Ascending aorta (tissue), 2 donors: ENCODE measurements at places on chromosomes 7 and 10. TPM values are rescaled to one million over a fixed set of nuclear protein-coding genes. Genes with fewer than 3 reads are reported as not detected.

- peaks cover 14% of the 10 kb centered on the region for H3K36me3 ChIP-seq
- no peak overlapping the region for H3K4me3 ChIP-seq
- H3K27me3 ChIP-seq, result no peaks in the 10 kb centered on the region
- H3K4me1 ChIP-seq, result peaks cover 4% of the 10 kb centered on the region
- no peak overlapping the region for H3K27ac ChIP-seq
These were observed 48.6 kb downstream of the FAM20C start for GRCh38 chr7:240887-241421.

GRCh38 chr7:130893441-130893894 lies 159.5 kb upstream of the KLF14 start:
- no peak overlapping the region for H3K4me3 ChIP-seq
- H3K36me3 ChIP-seq, result peaks cover 32% of the 10 kb centered on the region
- no peaks in the 10 kb centered on the region for H3K27me3 ChIP-seq
- peak; percentile 84 for DNase-seq
- peak overlapping the region; percentile 91 for H3K27ac ChIP-seq

- H3K27ac ChIP-seq, result no peak overlapping the region
- H3K4me1 ChIP-seq, result peaks cover under 1% of the 10 kb centered on the region
- DNase-seq, result no peak
- no peaks in the 10 kb centered on the region for H3K36me3 ChIP-seq
- H3K27me3 ChIP-seq, result no peaks in the 10 kb centered on the region
- no peak overlapping the region for H3K4me3 ChIP-seq
These were observed 3.8 kb upstream of the DMTF1 start for GRCh38 chr7:87148332-87148955.

DNA sequence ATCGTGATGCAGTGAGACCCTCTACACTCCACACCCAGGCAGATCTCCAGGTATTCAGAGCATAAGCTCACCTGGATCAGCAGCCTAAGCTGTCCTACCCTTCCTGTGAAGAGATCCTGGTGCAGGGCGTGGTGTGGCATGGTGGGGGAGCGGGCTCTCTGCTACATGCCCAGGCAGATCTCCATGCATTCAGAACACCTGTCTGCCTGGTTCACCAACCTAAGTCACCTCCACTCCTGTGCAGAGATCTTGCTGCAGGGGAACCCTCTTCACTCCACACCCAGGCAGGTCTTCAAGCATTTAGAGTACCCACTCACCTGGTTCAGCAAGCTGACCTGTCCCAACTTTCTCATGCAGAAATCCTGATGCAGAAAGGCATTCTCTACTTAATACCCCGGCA lies 394.4 kb upstream of the SEMA3A start:
- no peaks in the 10 kb centered on the region for H3K4me1 ChIP-seq
- no peaks in the 10 kb centered on the region for H3K27me3 ChIP-seq
- DNase-seq, result no peak
- H3K27ac ChIP-seq, result no peak overlapping the region
- H3K4me3 ChIP-seq, result no peak overlapping the region

- H3K4me1 ChIP-seq, result peaks cover 7% of the 10 kb centered on the region
- no peaks in the 10 kb centered on the region for H3K27me3 ChIP-seq
- no peak overlapping the region for H3K4me3 ChIP-seq
These were observed 53.9 kb downstream of the MINDY4 start for GRCh38 chr7:30824821-30825720.

DNA sequence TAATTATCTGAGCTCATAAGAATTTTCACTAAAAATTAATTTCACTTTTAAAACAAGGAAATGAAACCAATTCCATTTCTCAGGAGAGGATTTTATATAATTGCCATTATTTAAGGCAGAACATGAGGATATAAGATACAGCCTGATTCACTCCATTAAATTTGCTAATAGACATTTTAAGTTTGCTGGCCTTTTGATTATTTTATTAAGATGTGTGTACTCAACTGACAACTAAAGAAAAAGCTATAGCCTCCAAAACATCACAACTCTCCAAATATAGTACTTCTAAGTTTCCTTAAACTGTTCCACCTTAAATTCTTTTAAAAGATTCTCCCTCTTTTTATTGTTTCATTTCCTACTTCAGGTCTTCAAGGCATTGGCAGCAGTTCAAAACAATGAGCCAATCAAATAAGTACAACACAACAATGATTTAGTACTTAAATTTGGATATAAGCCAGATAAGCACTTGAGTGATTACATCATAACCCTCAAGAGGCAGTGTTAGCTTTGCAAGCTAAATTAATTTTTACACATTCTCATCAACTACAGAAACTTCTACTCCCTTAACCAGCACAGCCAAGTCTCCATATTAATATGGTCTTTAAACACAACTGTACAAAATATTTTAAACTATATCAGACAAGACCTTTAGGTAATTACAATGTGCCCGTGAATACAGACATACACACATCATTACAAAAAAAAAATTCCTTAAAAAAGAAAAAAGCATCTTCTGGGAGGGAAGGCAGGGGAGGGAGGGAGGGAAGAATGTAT lies 121.8 kb downstream of the KMT2C start:
- DNase-seq, result no peak
- no peak overlapping the region for H3K4me3 ChIP-seq
- H3K36me3 ChIP-seq, result peaks cover 6% of the 10 kb centered on the region
- H3K27ac ChIP-seq, result no peak overlapping the region
- peaks cover 6% of the 10 kb centered on the region for H3K4me1 ChIP-seq

DNA sequence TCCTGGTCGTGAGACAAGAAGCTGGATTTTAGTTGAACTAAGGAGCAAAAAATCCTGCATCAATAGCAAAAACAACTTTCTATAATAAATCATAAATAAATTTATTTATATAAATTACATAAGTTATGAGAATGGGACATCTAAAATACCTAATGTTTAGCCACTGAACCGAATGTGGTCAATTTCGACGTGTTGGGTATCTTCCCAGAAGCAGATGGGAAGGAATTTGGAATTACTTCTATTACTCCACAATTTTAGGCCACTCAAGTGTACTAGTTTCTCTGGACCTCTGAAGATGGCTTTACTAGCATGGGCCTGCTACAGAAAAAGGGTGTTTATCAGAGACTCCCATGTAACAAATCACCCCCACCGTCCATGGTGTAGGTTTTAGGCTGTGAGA lies 172.0 kb downstream of the PRPF18 start:
- H3K4me3 ChIP-seq, result no peak overlapping the region
- no peaks in the 10 kb centered on the region for H3K4me1 ChIP-seq
- DNase-seq, result no peak
- no peak overlapping the region for H3K27ac ChIP-seq
- H3K36me3 ChIP-seq, result no peaks in the 10 kb centered on the region

GRCh38 chr7:12287901-12288300 lies 76.8 kb downstream of the TMEM106B start:
- DNase-seq, result no peak
- no peaks in the 10 kb centered on the region for H3K36me3 ChIP-seq
- no peak overlapping the region for H3K4me3 ChIP-seq
- no peaks in the 10 kb centered on the region for H3K4me1 ChIP-seq

GRCh38 chr7:137331378-137331777 lies 12.2 kb downstream of the PTN start:
- DNase-seq, result no peak
- no peaks in the 10 kb centered on the region for H3K27me3 ChIP-seq
- no peaks in the 10 kb centered on the region for H3K36me3 ChIP-seq
- H3K4me1 ChIP-seq, result no peaks in the 10 kb centered on the region
- no peak overlapping the region for H3K4me3 ChIP-seq

DNA sequence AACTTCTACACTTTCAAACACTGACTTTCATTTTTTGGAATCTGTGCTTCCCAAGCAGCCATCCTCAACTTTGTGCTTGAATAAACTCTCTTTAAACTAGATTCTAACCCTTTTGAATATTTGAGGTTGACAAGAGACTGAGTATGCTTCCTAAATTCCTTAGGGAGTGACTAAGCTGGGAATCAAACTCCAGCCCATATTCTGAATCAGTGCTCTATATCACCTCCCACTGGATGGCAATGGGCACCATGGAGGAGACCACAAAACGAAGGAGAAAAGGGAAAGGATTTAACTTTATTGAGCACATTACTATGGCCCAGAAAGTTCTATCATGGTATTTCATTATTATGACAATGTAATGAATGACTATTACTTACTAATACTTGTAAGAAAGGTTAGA lies 17.2 kb upstream of the SLC26A4 start:
- no peaks in the 10 kb centered on the region for H3K36me3 ChIP-seq
- no peak overlapping the region for H3K4me3 ChIP-seq
- H3K4me1 ChIP-seq, result no peaks in the 10 kb centered on the region
- no peak for DNase-seq
- no peaks in the 10 kb centered on the region for H3K27me3 ChIP-seq

- DNase-seq, result no peak
- peaks cover 4% of the 10 kb centered on the region for H3K4me1 ChIP-seq
- no peaks in the 10 kb centered on the region for H3K27me3 ChIP-seq
- H3K27ac ChIP-seq, result no peak overlapping the region
- no peak overlapping the region for H3K4me3 ChIP-seq
These were observed 61.8 kb downstream of the LRRC17 start for GRCh38 chr7:102974366-102975236.

DNA sequence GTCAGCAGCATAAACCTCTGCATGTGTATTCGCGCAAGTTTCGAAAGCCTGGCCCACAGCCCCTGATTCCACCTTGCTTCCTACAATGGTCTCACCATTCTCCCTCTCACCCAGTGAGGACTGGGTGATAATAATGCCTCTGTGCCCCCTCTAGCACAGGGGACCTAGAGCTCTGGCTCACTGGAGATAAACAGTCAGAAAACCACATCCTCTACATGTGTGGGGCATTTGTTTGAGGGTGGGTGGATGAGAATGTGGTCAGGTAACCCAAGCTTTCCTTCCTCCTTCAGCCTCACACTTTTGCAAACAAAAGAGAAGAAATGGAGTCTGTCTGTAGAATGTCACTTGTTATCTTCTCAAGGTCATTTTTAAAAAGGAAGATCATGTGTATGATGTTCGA lies 373.5 kb downstream of the KCNMA1 start:
- H3K27me3 ChIP-seq, result no peaks in the 10 kb centered on the region
- H3K4me1 ChIP-seq, result peaks cover 30% of the 10 kb centered on the region
- no peaks in the 10 kb centered on the region for H3K36me3 ChIP-seq
- no peak for DNase-seq
- no peak overlapping the region for H3K4me3 ChIP-seq
- no peak overlapping the region for H3K27ac ChIP-seq

- no peaks in the 10 kb centered on the region for H3K4me1 ChIP-seq
- no peak overlapping the region for H3K4me3 ChIP-seq
- no peak for DNase-seq
- peaks cover 8% of the 10 kb centered on the region for H3K36me3 ChIP-seq
- no peaks in the 10 kb centered on the region for H3K27me3 ChIP-seq
These were observed 20.2 kb downstream of the SEM1 start for GRCh38 chr7:96689414-96689813.

- no peak overlapping the region for H3K4me3 ChIP-seq
- no peaks in the 10 kb centered on the region for H3K27me3 ChIP-seq
- H3K27ac ChIP-seq, result no peak overlapping the region
- H3K4me1 ChIP-seq, result no peaks in the 10 kb centered on the region
- peaks cover 6% of the 10 kb centered on the region for H3K36me3 ChIP-seq
- no peak for DNase-seq
These were observed 686.9 kb upstream of the FOXK1 start for GRCh38 chr7:3995187-3995586.

- no peaks in the 10 kb centered on the region for H3K4me1 ChIP-seq
- no peak overlapping the region for H3K27ac ChIP-seq
- DNase-seq, result no peak
- H3K36me3 ChIP-seq, result no peaks in the 10 kb centered on the region
- no peak overlapping the region for H3K4me3 ChIP-seq
These were observed 307.0 kb downstream of the GATA3 start for GRCh38 chr10:8361510-8361844.

- H3K27ac ChIP-seq, result no peak overlapping the region
- peaks cover 24% of the 10 kb centered on the region for H3K36me3 ChIP-seq
- H3K4me3 ChIP-seq, result no peak overlapping the region
- no peaks in the 10 kb centered on the region for H3K4me1 ChIP-seq
These were observed 291.4 kb downstream of the USP6NL start for GRCh38 chr10:11319990-11320602.

DNA sequence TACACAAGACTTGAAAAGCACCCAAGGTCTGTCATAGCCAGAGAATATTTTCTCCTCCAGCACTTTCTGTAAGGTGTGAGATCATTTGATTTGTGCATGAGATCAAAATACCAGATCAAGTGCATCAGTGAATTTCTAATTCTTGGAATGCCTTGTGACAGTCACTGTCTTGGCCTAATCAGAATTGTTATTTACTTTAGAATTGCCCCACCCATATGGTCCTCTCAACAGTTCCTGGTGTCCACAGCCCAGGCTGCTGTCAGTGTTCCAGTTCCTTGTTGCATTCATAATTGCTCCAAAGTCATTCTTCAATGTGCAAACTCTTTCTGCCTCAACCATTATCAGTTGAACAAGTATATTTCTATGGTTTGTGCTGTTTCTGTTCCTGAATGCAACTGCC lies 770.2 kb downstream of the NRG3 start:
- no peak overlapping the region for H3K27ac ChIP-seq
- no peaks in the 10 kb centered on the region for H3K36me3 ChIP-seq
- no peaks in the 10 kb centered on the region for H3K4me1 ChIP-seq

DNA sequence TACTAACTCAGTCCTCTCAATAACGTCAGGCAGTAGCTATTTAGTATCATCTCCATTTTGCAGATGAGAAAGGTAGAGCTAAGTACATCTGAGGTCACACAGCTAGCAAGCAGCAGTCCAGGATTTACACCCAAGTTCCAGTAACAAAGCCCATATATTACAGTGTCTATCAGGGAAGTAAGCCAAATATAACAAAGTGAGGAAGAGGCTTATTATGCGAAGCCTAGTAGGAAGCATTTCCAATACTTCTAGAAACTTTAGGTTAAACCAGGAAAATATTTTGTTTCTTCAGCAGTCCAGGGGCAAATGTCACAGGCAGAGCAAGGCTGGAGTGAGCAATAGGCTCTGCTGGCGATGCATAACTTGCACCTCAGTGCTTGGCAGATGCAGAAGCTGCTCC lies 53.9 kb downstream of the NOC3L start:
- peaks cover 75% of the 10 kb centered on the region for H3K36me3 ChIP-seq
- DNase-seq, result no peak
- no peaks in the 10 kb centered on the region for H3K4me1 ChIP-seq
- H3K4me3 ChIP-seq, result no peak overlapping the region
- H3K27ac ChIP-seq, result no peak overlapping the region

DNA sequence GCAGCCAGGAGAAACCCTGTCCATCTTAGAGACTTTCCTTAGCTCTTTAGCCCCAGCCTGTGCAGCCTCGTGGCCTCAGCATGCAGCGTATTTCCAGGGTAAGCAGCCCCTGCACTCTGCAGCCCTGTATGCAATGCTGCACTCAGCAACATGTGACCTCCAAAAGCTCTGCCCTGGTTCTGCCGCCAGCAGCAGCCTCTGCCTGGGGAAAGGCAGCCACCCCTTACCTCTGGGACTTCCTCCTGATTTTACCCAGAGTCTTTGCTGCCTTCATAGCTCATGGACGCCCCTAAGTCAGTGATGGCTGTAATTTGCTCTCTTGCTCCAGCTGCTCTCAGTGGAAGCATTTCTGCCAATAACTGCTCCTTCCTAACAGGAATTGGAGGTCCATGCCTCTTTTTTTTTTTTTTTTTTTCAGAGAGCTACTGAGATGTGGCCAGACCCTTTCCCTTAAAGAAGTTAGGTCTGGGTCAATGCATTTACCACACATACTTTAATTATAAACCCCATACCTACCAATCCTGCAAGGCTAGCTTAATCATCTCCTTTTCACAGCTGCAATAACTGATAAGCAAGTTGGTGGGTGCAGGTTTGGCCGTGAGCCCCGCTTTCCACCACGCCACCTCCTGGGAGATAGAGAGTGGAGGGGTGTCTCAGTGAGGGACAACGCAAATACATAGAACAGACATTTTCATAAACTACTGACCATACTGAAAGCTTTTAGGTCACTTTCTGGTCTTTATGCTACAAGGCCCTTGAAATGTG lies 71.7 kb downstream of the RAMP3 start:
- no peak overlapping the region for H3K27ac ChIP-seq
- H3K4me3 ChIP-seq, result no peak overlapping the region
- H3K27me3 ChIP-seq, result no peaks in the 10 kb centered on the region
- no peaks in the 10 kb centered on the region for H3K36me3 ChIP-seq

The STN1 gene
- 24.5 TPM for total RNA-seq

The TMEM229A gene
- not detected for total RNA-seq

The NODAL gene
- total RNA-seq, result not detected
